Activated T-cell treated with anti-CD3 and anti-CD28 coated beads for 48 hours (primary cell): ENCODE measurements at places on chromosomes 2 and 18.
A peak's percentile ranks its signal among the peaks of the same experiment; 100 is the strongest.

DNA sequence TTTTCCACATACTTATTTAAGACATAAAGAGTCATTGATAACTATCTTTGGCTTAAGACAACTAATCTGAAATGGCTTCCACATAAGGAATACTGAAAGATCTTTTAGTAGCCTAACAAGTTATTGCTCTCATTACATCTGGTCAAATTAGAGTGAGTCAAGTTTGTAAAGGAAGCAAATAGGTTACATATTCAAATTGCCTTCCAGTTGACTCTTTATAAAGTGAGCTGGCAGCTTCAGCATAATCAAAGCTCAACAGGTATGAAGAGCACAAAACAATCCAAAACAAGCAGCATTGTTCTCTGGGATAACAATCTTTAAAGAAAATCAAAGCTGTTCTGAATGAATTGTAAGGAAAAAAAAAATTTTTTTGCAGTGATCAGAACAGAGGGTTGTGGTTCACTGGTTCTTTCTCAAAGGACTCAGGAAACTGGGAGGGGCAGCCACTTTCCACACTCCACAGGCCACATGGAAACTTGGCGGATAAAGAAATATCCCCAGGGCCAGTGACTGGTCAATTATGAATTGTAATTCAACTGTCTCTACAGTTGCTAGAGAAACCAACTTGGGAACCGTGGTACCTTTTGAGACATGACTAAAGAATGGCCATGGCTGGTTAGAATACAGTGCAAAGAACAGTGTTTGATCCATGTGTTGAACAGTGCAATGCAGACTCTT, 369.3 kb upstream of the KCNH7 start:
- DNase-seq: no peak

- DNase-seq: no peak
Observed at GRCh38 chr2:47426786-47427185, 23.8 kb downstream of the MSH2 start.

DNA sequence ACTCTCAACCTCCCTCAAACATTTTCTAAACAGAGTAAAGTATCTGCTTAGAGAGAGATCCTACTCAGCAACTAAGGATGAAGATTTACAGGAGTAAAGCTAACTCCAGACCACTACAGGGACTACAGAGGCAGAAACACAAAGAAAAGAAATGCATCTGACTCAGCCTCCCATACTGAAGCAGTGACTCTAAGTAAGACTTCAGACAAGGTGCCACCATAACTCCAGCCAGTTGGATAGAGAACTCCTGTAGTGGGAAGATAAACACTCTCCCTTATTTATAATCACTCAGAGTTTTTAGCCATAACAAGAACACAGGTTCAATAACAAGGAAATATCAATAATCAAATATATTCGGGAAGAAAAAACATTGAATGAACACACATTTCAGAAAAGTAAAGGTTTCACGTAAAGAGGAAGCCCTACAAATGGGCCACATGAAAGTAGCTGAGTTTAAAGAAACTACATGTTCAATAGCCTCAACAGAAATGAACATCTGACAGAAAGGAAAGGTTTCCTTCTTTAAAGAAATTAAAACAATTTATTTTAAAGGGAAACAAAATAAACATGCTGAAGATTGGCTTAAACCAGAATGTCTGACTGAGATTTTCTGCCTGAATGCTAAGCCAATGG, 519.9 kb downstream of the KCNJ3 start:
- no peak for DNase-seq

DNA sequence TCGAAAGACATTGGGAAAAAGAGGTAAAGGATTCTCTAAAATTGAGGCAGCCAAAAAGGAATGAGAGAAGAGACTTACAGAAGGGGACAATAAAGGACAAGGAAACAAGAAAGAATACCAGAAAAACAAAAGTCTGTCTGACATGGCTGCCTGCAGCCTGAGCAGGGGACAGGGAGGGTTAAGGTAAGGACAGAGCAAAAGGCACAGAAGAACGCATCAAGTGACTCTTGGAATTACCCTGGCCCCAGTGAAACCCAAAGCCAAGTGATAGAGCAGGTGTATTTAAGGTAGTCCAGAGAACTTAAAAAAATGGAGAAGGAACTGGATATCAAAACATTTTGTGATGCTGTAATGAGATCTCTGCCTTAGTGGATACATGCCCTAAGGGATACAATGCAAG, 47.1 kb upstream of the XIRP2 start:
- no peak for DNase-seq

DNA sequence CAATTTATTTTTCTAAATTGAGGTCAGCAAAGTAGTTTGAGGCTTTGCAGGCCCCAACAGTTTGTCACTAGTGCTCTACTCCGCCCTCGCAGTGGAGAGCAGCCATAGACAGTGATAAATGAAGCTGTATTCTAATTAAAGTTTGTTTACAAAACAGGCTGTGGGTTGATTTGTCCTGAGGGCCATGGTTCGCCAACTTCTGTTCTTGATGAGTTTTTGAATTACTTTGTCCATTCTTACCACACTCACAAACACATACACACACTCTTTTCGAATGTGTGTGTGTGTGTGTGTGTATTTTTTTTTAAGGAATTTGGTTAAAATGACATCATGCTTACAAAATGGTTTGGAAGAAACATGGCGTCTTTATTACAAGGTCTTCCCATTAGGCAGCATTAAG, 68.6 kb downstream of the MTCL1 start:
- no peak for DNase-seq

GRCh38 chr2:215660687-215661086, 224.8 kb upstream of the FN1 start:
- DNase-seq: no peak

DNA sequence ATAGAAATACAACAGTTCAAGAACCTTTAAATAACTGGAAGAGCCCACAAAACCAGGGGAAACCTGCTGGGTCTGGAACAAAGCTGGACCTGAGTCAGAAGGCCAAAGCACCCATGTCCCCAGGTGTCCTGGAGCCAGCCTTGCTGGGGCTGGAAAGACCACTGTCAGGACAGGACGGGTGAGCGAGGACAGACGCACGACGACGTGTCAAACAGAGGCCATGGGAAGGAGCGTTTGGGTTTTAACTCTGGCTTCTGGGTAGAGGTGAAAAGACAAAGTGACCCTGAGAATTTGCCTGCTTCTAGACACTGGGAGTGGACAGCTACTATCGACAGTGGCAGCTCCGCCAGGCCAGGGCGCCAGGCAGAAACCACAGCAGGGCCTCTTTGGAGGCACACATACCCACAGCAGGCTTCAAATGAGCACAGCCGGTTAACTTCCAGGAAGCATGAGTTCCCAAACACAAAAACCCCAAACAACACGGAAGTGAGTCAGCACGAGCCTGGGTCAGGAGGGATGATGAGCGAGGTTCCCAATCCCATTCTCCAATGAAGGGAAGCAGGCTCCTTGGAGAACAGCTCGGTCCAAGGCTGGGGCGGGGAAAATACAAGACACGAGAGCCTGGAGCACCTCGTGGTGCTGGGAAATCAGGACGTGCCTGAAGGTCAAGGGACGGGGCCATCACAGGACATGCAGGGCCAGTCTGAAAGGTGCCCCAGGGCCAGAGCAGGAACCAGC, 208.0 kb downstream of the TWIST2 start:
- no peak for DNase-seq

- DNase-seq: peak; percentile 38
Observed at GRCh38 chr18:24014986-24015638, 558 bp downstream of the TTC39C start.

DNA sequence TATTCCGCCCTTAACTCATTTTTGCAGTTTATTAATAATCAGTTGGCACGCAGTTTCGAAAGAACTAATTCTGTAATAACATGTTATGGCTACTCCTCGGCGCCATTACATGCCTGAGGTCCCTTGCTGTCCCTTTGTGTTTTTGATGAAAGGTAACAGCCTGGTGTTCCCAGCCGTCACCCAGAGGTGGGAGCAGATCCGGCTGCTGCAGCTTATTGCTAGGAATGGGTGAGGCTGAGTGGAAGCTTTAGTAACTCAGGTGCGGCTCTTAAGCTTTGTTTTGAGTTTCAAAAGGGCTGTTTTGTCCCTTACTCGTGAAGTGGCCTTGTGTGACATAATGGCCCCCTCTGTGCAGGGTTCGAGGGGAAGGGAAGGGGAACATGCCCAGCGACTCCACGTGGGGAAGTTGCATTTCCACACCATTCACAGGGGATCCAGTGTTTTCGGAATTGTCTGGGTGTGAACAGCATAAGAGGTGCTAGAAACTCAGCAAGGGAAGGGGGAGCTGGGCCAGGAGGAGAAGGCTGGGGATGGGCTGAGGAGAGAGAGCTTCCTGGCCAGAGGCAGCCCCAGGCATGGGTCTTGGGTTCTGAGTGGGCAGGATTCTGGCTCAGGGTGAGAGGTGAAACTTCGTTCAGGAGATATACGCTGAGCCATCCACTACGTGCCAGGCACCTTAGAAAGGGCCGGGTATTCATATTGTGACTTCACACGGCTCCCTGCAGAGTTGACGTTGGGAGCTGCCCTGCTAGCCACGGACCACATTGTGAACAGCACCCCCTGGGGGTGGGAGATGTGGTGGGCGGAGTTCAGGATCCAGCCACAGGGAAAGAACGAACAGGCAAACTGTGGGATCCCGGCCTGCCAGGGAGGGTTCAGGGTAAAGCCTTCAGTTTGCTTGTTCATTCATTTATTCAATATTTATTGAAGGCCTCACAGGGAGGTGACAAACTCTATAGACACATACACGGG, 84.4 kb downstream of the TGOLN2 start:
- DNase-seq: peak; percentile 6

DNA sequence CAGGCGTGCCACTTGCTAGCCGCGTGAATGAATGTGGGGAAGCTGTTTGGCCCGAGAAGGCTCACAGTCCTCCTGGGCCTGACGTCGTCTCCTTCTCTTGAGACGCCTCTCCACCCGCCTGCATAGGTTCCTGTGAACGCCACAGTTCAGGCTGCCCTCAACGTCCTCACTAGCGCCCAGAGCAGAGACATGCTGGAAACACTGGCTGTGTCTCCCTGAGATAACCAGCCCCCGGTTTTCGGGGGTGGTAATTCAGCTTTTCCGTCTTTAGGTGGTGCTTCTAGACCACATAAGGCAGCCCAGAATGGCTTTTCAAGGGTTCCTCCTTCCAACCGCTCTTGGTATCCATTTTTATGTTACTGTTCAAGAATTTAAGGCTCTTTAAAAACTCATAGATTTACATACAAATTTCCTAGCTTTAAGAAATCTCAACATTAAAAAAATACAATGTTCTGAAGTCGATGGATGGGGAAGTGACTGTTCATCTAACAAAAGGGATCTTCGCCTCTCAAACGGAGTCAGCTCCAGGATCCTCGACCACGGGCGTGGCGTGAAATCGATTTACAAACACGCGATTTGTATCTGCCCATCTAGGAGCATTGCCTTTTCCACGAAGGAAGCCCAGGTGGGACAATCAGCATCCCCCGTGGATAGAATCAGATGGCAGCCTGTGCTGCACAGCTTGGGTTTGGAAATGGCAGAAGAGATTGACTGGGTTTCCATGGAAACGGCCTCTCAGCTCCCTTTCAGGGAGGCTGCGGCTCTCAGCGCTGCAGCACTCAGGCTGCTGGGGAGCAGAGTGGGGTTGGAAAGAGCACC, 110.6 kb upstream of the PXDN start:
- peak; percentile 8 for DNase-seq

DNA sequence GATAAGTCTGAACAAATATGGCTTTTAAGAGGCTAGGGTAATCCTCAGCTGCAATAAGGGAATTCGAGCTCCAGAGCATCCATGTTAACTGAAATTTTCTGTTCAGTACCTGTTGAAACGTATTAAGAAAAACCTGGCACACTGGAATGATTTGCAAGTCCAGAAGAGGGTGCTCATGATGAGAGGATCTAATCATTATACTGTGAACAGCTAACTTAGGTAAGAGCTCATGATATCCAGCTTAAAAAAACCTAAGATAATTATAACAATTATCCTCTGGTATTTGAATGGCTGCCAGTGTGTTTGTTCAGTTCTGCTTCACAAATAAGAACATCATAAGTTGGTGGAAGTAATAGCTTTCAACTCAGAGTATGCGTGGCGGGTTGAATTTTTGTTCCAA, 1118.3 kb upstream of the DDX18 start:
- DNase-seq: no peak

GRCh38 chr2:137952586-137953129, 11.6 kb upstream of the HNMT start:
- no peak for DNase-seq

GRCh38 chr2:60533101-60534051, 20.1 kb downstream of the BCL11A start:
- no peak for DNase-seq

DNA sequence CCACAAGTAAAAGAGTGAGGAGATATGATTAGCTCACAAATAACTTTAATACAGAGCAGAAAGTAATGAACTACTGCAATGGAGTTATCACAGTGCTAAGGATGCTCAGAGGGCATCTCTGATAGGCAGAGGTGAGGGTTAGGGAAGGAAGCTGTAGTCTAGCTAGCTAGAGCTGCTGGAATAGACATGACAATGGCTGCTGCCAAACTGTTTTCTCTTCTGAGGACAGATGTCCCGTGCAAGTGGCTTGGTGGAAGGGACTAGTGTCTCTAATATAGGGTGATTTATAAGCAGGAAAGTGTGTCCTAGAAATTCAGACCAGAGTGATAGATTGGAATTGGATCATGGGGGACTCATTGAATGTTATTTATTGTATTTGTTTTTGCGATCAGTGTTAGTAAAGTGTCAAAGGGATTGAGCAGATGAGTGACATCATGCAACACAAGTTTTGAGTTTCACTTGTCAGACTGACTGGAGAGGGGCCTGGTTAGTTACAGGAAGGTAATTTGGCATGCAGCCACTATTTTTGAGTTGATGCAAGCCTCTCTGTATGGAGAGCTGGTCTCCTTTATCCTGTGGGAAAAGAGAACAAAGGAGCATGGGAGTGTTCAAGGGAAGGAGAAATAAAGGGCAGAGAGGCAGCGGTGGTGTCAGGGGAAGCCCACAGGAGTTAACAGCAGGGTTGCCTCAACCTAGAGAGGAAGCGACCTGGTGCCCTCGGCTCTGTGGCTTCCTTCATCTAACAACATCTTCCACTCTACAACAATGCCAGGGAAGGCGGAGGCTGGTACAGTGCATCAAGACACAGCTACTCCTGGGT, 1.9 kb downstream of the CTLA4 start:
- no peak for DNase-seq

GRCh38 chr2:26488463-26489212, 10.7 kb upstream of the OTOF start:
- no peak for DNase-seq
